ENCODE measurements at places on chromosomes 5 and 9.

GRCh38 chr9:126982215-126983002 lies 67.8 kb downstream of the RALGPS1 start:
- DNase-seq: no peak

DNA sequence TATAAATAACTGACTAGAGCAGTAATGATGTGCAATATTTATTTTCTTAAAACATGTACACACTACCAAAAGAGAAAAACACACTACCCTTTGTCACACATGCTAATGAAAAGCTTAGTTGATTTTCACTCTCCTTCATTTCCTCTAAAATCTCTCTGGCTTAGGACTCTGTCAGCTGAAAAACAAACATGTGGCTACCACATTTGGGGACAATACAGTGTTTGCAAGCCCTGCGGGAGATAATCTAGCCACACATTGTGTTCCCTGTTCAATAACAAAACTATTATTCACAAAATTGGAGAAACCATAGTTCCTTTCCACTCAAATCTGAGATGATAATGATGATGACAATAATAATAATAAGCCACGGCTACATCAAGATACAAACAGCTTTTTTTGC lies 3.5 kb upstream of the LOX start:
- no peak for DNase-seq

DNA sequence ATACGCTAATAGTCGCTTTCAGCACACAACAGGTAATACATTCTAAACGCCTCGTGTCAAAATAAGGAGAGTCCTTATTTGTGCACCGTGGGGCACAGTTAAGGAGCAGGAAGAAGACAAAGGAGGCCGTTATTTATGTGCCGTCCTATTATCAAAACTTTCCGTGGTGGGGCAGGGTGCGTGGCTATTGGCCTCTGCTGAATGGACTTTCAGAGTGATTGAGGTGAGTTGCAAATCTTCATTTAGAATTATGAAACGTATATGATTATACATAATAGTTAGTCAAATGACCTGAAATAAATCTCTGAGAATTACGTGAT lies 833 bp downstream of the C5orf24 start:
- DNase-seq: no peak

- no peak for DNase-seq
Observed at GRCh38 chr9:97985058-97985861, 2.1 kb downstream of the ANP32B start.

DNA sequence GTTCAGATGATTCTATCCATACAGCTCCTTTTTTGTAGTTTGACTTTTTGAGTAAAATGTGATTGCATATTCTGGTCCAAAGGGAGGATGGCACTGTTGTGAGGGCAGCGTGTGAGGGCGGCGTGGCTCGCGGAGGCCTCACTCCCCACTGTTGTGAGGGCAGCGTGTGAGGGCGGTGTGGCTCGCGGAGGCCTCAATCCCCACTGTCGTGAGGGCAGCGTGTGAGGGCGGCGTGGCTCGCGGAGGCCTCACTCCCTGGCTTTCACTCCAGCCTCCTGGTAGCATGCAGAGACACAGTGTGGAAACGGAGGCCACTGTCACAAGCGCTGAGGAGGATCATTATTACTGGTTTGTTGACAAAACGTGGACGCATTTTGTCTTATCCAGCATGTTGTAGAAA lies 79.0 kb downstream of the EHMT1 start:
- DNase-seq: no peak

DNA sequence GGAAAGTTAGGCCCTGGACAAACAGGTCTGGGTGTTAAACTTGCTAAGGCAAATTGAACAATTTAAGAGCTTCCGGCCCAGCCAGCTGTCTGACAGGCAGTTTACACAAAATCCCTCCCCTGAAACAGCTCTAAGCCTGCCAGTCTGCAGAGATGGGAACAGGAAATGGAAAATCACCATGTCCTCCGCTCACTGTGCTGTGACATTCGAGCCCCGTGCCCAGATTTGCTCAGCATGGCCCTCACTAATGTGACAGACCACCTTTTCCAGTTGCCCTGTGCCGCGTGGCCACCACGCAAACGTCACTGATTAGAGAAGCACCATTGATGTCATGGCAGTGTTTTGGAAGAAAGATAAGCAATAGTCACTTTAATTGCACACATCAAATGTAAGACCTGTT lies 41.0 kb downstream of the CCNJL start:
- DNase-seq: peak; percentile 3

DNA sequence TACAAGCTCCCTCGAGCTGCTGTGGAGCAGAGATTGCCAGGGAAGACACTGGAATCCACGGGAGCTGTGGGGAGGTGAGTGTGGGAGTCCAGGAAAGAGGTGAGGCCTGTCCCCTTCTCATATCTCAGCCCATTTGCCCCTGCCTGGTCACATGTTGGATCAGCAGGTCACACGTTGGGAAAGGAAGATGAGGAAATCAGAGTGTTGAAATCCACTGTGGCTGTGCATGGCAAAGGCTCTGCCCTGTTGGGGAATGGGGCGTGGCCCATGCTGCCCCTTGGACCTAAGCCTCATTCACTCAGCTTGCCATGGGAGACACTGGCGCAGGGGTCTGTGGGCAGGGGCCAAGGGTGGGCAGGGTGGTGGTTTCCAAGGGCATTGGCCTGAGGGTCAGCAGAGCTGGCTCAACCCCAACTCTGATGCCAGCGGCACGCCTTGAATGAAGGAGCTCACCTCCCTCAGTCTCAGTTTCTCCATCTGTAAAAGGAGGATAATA lies 85.4 kb upstream of the CPEB4 start:
- no peak for DNase-seq

GRCh38 chr5:157734436-157734835 lies 3.2 kb downstream of the THG1L start:
- DNase-seq: no peak

DNA sequence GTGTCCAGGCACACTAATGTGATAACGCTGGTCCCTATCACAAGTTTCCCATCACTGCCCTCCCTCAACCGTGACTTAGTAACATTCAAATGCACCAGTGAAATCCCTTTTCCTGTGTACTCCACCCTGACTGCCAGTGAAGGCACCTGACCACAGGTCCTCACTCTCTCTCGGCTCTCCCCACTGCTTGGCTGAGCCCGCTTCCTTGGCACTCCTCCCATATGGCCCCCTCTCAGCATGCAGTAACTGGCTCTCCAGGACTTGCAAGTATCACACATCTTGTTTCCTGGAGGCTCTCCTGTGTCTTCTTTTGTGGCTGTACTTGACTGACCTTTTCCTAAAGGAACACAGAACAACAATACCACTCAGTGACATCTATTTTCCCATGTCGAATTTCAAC lies 292.0 kb upstream of the ZNF608 start:
- no peak for DNase-seq

DNA sequence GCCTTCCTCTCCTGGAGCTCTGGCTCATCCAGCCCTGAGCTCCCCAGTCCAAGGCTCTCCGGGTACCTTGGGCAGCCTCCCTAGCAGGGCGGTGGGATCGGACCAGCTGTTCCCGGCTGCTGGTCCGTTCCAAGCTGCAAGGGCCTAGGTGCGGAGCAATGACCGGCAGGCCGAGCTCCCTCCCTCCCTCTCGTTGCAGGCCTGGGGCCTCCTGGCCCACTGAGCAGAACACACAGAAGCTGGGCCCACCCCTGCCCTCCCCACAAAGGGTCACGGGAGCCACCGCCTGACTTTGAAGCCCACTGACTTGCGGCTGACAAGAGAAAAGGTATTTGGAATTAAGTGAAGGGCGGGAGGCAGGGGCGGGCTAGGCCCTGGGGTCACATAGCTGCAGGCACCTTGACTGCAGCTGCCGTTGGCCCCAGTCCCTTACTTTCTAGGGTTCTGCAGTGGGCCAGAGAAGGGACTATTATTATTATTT lies 104.7 kb upstream of the IER5L start:
- DNase-seq: no peak

GRCh38 chr5:151139015-151139414 lies 18.6 kb downstream of the ANXA6 start:
- no peak for DNase-seq

GRCh38 chr5:56191656-56192055 lies 41.5 kb downstream of the ANKRD55 start:
- DNase-seq: no peak

DNA sequence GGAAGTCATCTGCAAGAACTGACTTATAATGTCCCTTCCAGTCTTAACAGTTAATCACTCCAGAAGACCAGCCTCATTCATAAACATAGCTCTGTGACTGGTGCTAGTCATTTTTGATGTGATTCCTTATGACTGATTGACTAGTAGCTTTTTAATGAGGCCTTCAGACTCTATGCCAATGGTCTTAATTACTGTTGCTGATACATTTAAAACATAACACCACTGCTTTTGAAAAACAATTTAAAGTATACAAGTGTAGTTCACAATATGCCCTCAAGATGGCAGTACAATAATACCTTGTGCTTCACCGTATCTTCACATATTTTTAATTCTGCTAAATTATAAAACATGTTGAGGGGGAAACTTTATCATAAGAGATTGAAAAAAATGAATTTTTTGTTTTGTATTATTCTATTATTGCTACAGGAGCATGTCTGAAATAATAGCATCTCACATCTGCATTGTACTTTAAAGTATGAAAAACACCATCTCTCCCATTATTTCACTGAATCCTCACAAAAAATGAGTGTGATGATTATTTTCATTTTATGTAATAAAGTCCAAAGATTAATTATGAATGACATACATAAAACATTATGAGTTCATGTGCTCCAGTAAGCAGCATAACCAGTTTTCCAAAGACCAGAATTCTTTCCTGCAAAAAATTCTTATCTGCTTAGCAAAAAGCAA lies 55.2 kb upstream of the SHISAL2B start:
- no peak for DNase-seq

GRCh38 chr5:176444742-176445141 lies 3.4 kb upstream of the FAF2 start:
- DNase-seq: no peak

DNA sequence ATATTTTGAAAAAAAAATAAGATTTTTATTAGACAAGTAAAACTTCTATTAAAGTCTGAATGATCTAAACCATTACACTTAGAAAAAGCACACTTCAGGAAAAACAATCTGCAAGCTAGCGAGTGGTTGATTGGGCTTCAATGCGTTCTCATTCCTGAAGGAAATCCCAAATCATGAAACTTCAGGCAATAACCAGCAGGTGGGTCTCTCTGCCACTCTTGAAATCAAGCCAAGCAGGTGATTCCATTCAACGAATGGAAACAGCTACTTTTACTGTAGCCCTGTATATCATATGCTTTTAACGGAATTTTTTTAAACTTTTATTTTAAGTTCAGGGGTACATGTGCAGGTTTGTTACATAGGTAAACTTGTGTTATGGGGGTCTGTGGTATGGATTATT lies 234.5 kb upstream of the TRPM3 start:
- no peak for DNase-seq

- no peak for DNase-seq
Observed at GRCh38 chr9:133781828-133782135, 43.6 kb upstream of the SARDH start.

- no peak for DNase-seq
Observed at GRCh38 chr5:149838881-149839739, 105.5 kb downstream of the PDE6A start.

DNA sequence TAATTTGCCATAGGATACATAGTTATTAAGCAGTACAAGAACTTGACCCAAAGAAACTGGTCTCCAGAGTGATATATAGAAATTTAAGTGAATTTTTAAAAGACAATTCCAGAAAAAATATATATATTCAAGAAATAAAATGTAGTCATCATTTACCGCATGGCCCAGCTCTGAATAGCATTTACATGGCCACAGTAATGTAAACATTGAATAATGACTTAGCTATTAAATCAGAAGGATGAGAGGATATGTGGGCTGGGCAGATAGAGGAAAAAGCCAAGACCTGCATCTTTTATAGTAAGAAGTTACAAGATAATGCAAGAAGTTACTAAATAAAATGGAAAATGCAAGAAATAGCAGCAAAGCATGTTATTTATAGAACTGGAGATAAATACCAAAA lies 405.2 kb upstream of the WWC1 start:
- DNase-seq: no peak

GRCh38 chr9:114484854-114485443 lies 20.3 kb downstream of the WHRN start:
- no peak for DNase-seq

DNA sequence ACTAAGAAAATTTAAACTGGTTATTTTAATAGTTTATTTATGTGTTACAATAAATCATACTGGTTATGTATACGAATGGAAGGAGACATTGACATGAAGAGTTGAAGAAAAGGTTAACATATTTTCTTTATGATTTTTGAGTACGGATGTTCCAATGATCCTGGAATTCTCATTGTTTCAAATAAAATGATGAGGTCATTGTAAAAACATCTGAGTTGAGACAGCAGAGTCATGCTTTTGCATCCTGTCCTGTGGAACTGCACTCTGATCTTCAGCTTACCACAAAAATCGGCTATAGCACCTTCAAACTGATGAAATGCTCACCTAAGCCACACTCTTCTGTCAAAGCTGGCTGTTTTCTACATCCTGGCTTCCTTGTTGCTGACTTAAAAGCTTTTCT lies 67.8 kb downstream of the PTCD2 start:
- DNase-seq: no peak

GRCh38 chr5:164358531-164359259 lies 853.3 kb downstream of the MAT2B start:
- no peak for DNase-seq

DNA sequence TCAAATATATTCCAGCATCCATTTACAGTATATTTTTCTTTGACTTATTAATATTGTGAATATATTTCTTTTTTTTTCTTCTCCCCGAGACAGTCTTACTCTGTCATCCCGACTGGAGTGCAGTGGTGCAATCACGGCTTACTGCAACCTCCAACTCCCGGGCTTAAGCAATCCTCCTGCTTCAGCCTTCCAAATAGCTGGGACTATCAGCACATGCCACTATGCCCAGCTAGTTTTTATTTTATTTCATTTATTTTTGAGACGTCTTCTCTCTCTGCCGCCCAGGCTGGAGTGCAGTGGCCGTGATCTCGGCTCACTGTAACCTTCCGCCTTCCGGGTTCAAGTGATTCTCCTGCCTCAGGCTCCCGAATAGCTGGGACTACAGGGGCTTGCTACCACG lies 7.4 kb upstream of the GLIPR2 start:
- DNase-seq: no peak
